ENCODE measurements at places on chromosomes 3 and 15.
A peak's percentile ranks its signal among the peaks of the same experiment; 100 is the strongest.

DNA sequence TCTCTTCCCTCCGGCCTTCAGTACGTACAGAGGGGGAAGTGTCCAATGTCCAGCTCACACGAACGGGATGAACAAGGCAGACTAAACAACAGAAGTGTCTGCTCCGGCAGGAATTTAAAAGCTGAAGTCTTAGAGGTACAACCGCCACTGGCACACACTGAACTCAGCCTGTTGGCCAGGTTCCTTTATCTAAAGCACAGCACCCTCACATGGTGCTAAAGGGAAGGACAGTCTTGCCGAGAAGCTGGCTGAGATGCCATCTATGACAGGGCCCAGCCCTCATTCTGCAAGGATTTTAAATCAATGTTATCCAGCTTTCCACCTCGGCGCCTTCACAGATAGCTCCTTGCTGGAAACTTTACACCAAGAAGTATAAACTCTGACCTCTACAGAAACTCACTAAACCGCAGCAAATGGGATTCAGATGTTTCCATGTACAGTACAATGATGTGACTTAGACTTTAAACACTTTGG lies 2.8 kb downstream of the ADAMTS17 start:
- peak; percentile 73 for DNase-seq

DNA sequence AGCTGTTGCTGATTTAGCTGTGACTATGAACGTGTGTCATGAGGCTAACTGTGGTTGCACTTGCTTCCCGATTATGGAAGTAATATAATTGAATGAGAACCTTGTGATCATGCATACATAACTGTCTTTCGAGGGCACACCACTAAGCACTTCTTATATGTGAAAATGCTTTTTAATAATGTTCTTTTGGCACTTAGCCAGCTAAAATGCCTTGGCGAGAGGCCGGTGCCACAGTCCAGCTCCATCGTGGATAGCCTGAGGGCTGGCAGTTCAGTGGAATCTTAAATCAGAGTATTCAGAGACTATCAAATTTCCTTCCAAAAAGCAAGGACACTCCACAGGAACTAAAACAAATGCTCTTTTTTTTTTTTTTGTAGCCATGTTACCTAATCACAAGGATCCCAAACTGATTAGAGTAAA lies 161.6 kb upstream of the FRMD4B start:
- no peak for DNase-seq

- peak; percentile 71 for DNase-seq
These were observed 10.0 kb upstream of the MBNL1 start for GRCh38 chr3:152258448-152259393.

- no peak for DNase-seq
These were observed 119.9 kb downstream of the IMPG2 start for GRCh38 chr3:101200461-101200860.

GRCh38 chr3:153210146-153210545 lies 48.1 kb downstream of the RAP2B start:
- no peak for DNase-seq

DNA sequence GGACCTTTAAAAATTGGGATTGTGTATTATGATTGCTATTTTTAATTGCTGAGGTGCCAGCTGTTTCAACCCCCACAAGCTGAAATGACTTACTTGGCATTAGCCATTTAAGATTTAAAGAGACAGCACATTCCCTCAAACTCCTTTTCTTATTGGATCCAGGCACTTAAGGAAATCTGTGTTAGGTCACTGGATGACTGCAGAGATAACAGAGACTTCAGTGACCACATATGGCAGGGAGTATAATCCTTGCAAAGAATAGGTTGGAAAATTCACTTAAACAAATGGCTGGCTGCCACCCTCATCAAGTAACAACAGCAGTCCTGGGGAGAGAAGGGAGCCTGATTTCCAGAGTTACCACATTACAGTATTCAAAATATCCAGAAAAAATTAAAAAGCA lies 66.6 kb downstream of the SLMAP start:
- DNase-seq: no peak

DNA sequence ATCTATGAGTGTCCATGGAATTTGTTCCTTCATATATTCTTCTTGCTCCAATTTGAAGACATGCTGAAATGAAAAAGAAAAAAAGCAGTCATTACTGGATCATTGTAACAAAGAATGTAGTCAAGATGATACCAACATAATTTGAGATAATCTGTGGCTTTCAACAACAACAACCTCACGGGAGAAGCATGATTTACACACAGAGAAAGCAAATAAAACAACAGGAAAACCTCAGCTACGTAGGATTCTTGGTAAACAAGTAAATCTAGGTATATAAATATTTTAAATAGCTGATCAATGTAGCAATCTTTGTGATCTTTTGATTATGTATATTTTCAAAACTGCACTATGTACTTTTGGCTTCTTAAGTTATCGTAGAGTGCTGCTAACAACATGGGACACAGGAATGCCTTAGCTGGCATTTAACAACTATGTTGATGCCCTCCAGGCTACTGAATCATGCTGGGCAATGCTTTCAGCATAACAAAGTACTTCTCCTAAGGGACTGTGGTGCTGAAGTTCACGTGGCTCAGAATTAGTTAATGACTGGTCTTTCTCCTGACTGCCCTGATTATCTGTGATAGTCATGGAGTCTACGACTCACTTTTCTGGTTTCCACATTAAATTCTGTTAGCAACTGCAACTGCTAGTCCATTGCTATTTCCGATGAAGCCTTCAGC lies 96.5 kb upstream of the MYO5C start:
- DNase-seq: no peak

DNA sequence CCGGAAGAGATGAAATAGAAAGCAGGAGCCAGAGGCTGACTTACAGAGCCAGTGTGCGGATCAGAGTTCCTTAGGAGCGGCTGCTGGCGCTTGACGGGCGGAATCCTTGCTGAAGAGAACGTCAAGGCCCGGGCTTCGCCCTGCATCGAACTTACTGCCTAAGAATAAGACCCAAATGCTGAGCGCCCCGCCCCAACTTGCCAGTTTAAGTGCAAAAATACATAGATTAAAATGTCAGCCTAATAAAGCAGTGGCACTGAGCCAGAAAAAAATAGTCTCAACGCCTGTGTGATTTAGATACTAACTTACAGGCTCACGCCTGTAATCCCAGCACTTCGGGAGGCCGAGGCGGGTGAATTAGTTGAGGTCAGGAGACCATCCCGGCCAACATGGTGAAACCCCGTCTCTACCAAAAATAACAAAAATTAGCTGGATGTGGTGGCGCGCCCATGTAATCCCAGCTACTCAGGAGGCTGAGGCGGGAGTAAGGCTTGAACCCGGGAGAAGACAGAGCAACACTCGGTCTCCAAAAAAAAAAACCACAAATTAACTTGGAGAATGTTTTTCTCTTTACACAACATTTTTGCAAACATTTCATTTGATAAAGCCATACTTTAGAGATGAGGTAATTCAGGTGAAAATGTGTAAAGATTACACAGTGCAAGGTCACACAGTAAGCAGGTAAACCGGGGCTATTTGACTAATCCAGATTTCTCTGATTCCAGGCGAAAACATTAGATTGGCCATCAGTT lies 1.2 kb upstream of the UBP1 start:
- DNase-seq: no peak

Data from psoas muscle (tissue), 8 donors.